ENCODE measurements at places on chromosomes 1 and 21.
A peak's percentile ranks its signal among the peaks of the same experiment; 100 is the strongest.

- no peak overlapping the region for H3K27ac ChIP-seq
- H3K36me3 ChIP-seq = no peaks in the 10 kb centered on the region
- DNase-seq = no peak
- no peaks in the 10 kb centered on the region for H3K27me3 ChIP-seq
- peaks cover 4% of the 10 kb centered on the region for H3K4me1 ChIP-seq
Measured at GRCh38 chr1:201015551-201016091, 7.9 kb downstream of the KIF21B start.

- DNase-seq = no peak
- H3K27me3 ChIP-seq = no peaks in the 10 kb centered on the region
- no peaks in the 10 kb centered on the region for H3K36me3 ChIP-seq
- H3K4me1 ChIP-seq = no peaks in the 10 kb centered on the region
- H3K27ac ChIP-seq = no peak overlapping the region
- no peak overlapping the region for H3K4me3 ChIP-seq
Measured at GRCh38 chr1:55380355-55380970, 165.3 kb upstream of the USP24 start.

DNA sequence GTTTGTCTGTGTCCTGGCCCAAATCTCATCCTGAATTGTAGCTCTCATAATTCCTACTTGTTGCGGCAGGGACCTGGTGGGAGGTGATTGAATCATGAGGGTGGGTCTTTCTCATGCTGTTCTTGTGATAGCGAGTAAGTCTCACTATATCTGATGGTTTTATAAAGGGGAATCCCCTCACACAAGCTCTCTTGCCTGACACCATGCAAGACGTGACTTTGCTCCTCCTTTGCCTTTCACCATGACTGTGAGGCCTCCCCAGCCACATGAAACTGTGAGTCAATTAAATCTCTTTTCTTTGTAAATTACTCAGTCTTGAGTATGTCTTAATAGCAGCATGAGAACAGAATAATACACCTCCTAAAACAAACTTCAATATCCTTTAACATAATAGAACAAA lies 1065.6 kb downstream of the PLA2G4A start:
- no peak for DNase-seq
- no peak overlapping the region for H3K27ac ChIP-seq
- H3K4me3 ChIP-seq = no peak overlapping the region

DNA sequence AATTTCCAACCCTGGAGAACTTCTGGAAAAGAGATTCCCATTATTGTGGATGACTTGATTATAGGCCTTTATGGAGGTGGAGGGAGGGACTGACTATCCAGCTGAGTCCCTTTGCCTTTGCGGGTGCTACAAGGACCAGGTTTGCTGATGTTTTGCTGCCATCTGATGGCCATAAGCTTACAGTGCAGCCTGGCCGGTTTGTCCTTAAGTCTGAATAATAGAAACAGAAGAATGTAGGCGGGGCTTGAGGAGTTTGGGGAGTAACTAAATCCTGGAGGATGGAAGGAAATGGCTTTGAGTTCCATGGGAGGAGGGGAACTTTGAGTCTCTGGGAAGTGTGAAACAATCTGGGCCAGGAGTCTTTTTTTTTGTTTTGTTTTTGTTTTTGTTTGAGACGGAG lies 55.7 kb upstream of the CD1D start:
- no peaks in the 10 kb centered on the region for H3K27me3 ChIP-seq
- H3K27ac ChIP-seq = no peak overlapping the region
- DNase-seq = peak; percentile 73
- no peak overlapping the region for H3K4me3 ChIP-seq
- H3K36me3 ChIP-seq = no peaks in the 10 kb centered on the region
- H3K4me1 ChIP-seq = peaks cover 11% of the 10 kb centered on the region

GRCh38 chr1:225987491-225988316 lies 11.4 kb downstream of the SDE2 start:
- peaks cover 9% of the 10 kb centered on the region for H3K4me1 ChIP-seq
- no peak for DNase-seq
- H3K27ac ChIP-seq = no peak overlapping the region
- no peaks in the 10 kb centered on the region for H3K27me3 ChIP-seq

- H3K36me3 ChIP-seq = no peaks in the 10 kb centered on the region
- DNase-seq = no peak
- H3K27me3 ChIP-seq = no peaks in the 10 kb centered on the region
- peaks cover 35% of the 10 kb centered on the region for H3K4me1 ChIP-seq
- no peak overlapping the region for H3K4me3 ChIP-seq
Measured at GRCh38 chr1:67571901-67572593, 113.0 kb upstream of the GADD45A start.
